Activated naive CD8-positive, alpha-beta T cell treated with anti-CD3 and anti-CD28 coated beads for 36 hours (primary cell): ENCODE measurements at places on chromosomes 7 and 10. TPM values are rescaled to one million over a fixed set of nuclear protein-coding genes. Genes with fewer than 3 reads are reported as not detected.
A peak's percentile ranks its signal among the peaks of the same experiment; 100 is the strongest.

SPDYE11 gene
- total RNA-seq: not detected

APBB1IP gene
- total RNA-seq: 66.3 TPM

MRC1 gene
- total RNA-seq: not detected

SLC18A2 gene
- total RNA-seq: not detected

AGR2 gene
- not detected for total RNA-seq

POLR1F gene
- 40.5 TPM for total RNA-seq

CPVL gene
- not detected for total RNA-seq

UCN3 gene
- not detected for total RNA-seq

TMED4 gene
- total RNA-seq: 70.8 TPM

ADCY1 gene
- total RNA-seq: 0.06 TPM

MNX1 gene
- total RNA-seq: not detected

GRM3 gene
- not detected for total RNA-seq

FKBP6 gene
- not detected for total RNA-seq

ADARB2 gene
- not detected for total RNA-seq

- H3K27ac ChIP-seq: no peak overlapping the region
- no peaks in the 10 kb centered on the region for H3K36me3 ChIP-seq
- DNase-seq: peak; percentile 51
Measured at GRCh38 chr7:30276203-30276900, 8.0 kb upstream of the ZNRF2 start.

GRCh38 chr7:123749537-123749857, 694 bp upstream of the WASL start:
- no peaks in the 10 kb centered on the region for H3K27me3 ChIP-seq
- H3K4me3 ChIP-seq: peak overlapping the region; percentile 96
- peak; percentile 37 for DNase-seq
- peaks cover 46% of the 10 kb centered on the region for H3K4me1 ChIP-seq

- no peaks in the 10 kb centered on the region for H3K27me3 ChIP-seq
- no peak overlapping the region for H3K4me3 ChIP-seq
- H3K4me1 ChIP-seq: no peaks in the 10 kb centered on the region
- no peak for DNase-seq
- H3K36me3 ChIP-seq: no peaks in the 10 kb centered on the region
Measured at GRCh38 chr7:5248201-5248885, 34.4 kb upstream of the SLC29A4 start.

DNA sequence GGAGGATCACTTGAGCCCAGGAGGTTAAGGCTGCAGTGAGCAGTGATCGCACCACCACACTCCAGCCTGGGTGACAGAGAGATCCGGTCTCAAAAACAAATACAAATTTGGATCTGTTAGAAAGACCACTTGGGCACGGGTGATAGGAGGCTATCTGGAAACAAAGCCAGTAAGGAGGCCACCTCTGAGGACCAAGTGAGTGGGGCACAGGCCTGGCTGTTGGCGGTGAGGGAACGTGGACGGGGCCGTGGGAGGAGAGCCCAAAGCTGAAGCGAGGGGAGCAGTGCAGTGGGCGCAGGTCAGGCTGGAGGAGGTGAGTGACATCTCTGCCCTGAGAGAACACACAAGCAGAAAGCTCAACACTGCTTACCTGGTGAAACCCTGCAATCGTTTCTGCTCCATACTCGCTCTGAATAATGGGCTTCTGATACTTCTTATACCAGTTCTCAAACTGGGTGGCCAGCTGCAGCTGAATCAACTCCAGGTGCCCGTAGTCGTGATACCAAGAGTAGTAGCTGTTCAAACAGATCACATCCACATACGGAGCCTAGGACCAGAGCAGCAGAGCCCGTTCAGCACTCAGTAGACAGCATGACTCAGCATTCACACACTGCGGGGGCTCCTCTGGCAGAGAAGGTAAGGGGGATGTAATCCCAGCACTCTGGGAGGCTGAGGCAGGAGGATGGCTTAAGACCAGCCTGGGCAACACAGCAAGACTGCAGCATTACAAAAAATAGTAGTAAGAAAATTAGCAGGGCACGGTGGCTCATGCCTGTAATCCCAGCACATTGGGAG, 14.5 kb downstream of the GUSB start:
- H3K4me3 ChIP-seq: no peak overlapping the region
- no peaks in the 10 kb centered on the region for H3K27me3 ChIP-seq
- H3K4me1 ChIP-seq: no peaks in the 10 kb centered on the region
- H3K36me3 ChIP-seq: peaks cover 30% of the 10 kb centered on the region
- no peak for DNase-seq

GRCh38 chr7:3649678-3650440, 348.8 kb downstream of the SDK1 start:
- no peaks in the 10 kb centered on the region for H3K27me3 ChIP-seq
- DNase-seq: no peak
- H3K27ac ChIP-seq: no peak overlapping the region
- H3K4me1 ChIP-seq: no peaks in the 10 kb centered on the region
- H3K4me3 ChIP-seq: no peak overlapping the region

- no peak for DNase-seq
- peaks cover 51% of the 10 kb centered on the region for H3K27me3 ChIP-seq
Measured at GRCh38 chr7:39415091-39415787, 151.0 kb upstream of the YAE1 start.

GRCh38 chr7:24877790-24878311, 102.1 kb downstream of the OSBPL3 start:
- DNase-seq: peak; percentile 32
- no peaks in the 10 kb centered on the region for H3K27me3 ChIP-seq
- peak overlapping the region; percentile 51 for H3K27ac ChIP-seq
- peaks cover 16% of the 10 kb centered on the region for H3K36me3 ChIP-seq
- H3K4me3 ChIP-seq: no peak overlapping the region
- peaks cover 34% of the 10 kb centered on the region for H3K4me1 ChIP-seq

GRCh38 chr7:39733881-39734632, 110.7 kb downstream of the RALA start:
- H3K27ac ChIP-seq: peak overlapping the region; percentile 77
- H3K4me3 ChIP-seq: peak overlapping the region; percentile 83
- H3K4me1 ChIP-seq: peaks cover 36% of the 10 kb centered on the region
- H3K27me3 ChIP-seq: peaks cover 3% of the 10 kb centered on the region

DNA sequence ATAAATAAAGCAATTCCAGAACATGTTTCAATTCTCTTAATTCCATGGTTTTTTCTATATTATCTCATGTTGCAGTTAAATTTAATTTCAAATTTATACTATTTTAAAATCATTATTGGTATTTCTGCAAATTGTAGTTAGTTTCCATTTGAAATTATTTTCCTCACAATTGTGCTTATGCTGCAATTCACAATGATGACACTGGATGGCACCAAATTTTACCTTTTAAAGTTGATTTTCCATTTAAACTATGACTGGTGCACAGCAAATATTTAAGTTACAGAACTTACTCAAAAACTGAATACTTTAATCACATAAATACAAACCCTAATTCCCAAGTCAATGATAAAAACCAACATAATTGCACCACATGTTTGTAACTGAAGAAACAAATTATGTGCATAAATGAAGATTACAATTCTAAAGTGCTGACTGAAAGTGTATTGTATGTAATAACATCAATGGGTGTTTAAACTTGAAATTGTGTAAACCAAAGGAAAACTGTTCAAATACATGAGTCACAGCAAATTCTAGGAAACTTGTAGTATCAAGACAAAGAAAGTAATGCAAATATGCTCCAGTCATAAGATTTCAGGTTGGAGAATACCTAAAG, 75.3 kb upstream of the AASS start:
- H3K4me3 ChIP-seq: no peak overlapping the region
- no peaks in the 10 kb centered on the region for H3K4me1 ChIP-seq
- no peak overlapping the region for H3K27ac ChIP-seq
- peaks cover 7% of the 10 kb centered on the region for H3K27me3 ChIP-seq

DNA sequence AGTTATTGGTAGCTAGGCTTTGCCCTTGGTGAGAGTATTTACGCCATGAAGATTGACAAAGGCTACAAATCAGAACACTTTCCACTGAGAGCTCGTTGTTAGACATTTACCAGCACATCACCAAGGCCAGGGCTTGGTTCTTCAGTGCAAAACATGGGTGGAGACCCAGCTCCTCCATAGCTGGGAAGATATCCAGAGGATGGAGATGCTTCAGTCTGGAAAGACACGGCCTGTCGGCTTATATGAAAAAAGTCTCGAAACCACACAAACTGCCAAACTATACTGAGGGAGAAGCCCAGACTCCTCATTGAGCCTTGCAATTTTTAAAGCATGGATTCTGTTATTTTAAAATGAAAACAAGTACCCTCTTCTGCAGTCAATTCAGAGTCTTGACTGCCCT, 83.4 kb upstream of the ANLN start:
- no peaks in the 10 kb centered on the region for H3K27me3 ChIP-seq
- DNase-seq: no peak
- H3K27ac ChIP-seq: no peak overlapping the region
- no peaks in the 10 kb centered on the region for H3K36me3 ChIP-seq
- no peak overlapping the region for H3K4me3 ChIP-seq

DNA sequence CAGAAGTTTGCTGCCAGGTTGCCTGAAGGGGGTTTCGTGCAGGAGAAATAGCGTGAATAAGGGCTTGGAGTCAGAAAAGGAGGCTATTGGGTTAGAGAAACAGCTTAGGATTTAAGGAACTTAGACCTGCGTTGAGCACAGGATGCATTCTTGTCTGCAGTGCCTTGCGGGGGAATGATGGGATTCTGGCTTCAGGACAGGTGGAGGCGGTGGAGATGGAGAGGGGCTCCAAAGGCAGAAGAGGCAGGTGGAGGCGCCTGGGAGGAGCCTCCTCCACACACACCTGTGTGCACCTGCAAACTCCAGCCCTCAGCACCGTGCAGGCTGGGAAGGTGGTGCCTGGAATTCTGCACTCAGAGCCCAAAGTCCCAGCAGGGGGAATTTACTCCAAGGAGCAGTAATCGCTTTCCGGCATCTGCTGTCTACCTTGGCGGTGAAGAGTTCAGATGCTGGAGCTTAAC, 1.8 kb downstream of the CLIP2 start:
- H3K4me3 ChIP-seq: no peak overlapping the region
- no peak for DNase-seq
- H3K27me3 ChIP-seq: peaks cover 19% of the 10 kb centered on the region
- peaks cover 12% of the 10 kb centered on the region for H3K4me1 ChIP-seq
- H3K36me3 ChIP-seq: no peaks in the 10 kb centered on the region
- H3K27ac ChIP-seq: no peak overlapping the region

- peaks cover 40% of the 10 kb centered on the region for H3K4me1 ChIP-seq
- peak overlapping the region; percentile 99 for H3K27ac ChIP-seq
- peak overlapping the region; percentile 93 for H3K4me3 ChIP-seq
- peaks cover 2% of the 10 kb centered on the region for H3K36me3 ChIP-seq
- H3K27me3 ChIP-seq: no peaks in the 10 kb centered on the region
Measured at GRCh38 chr10:84329196-84329611, 815 bp downstream of the CCSER2 start.

- H3K4me3 ChIP-seq: no peak overlapping the region
- peaks cover 26% of the 10 kb centered on the region for H3K27me3 ChIP-seq
- H3K4me1 ChIP-seq: peaks cover 9% of the 10 kb centered on the region
- no peak overlapping the region for H3K27ac ChIP-seq
- no peaks in the 10 kb centered on the region for H3K36me3 ChIP-seq
Measured at GRCh38 chr7:90239625-90240228, 5.2 kb upstream of the CFAP69 start.

- peaks cover 5% of the 10 kb centered on the region for H3K27me3 ChIP-seq
- H3K4me1 ChIP-seq: peaks cover 63% of the 10 kb centered on the region
- peaks cover 82% of the 10 kb centered on the region for H3K36me3 ChIP-seq
- peak overlapping the region; percentile 90 for H3K4me3 ChIP-seq
Measured at GRCh38 chr7:142797391-142798377, 26.9 kb downstream of the PRSS2 start.

DNA sequence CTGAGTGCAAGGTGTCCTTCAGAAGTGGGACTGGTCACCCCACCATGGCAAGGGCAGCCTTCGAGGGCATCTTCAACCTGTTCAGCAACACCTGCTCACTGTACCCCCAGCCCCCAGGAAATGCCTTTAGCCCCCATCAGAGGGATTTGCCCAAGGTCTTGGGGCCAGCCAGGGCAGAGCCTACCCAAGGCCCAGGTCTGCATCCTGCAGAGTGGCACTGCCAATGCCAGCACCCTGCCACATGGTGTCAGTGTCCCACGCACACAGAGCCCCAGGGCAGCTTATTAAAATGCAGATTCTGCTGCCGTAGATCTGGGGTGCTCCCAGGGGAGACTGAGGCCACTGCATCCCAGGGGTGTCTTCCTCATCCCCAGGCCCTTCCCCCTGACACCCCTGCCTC, 106.2 kb upstream of the KCTD7 start:
- H3K4me3 ChIP-seq: no peak overlapping the region
- DNase-seq: no peak
- H3K27ac ChIP-seq: no peak overlapping the region
- no peaks in the 10 kb centered on the region for H3K4me1 ChIP-seq
- H3K27me3 ChIP-seq: no peaks in the 10 kb centered on the region

GRCh38 chr10:68561865-68562649, 1.9 kb downstream of the TET1 start:
- no peak for DNase-seq
- H3K27me3 ChIP-seq: peaks cover 79% of the 10 kb centered on the region
- no peak overlapping the region for H3K27ac ChIP-seq
- peaks cover 18% of the 10 kb centered on the region for H3K4me1 ChIP-seq
